ENCODE measurements at places on chromosomes 2 and 18. TPM values are rescaled to one million over a fixed set of nuclear protein-coding genes. Genes with fewer than 3 reads are reported as not detected.

SKOR2 gene
- not detected for total RNA-seq

IL36B gene
- not detected for total RNA-seq

SIGLEC15 gene
- 1.8 TPM for total RNA-seq

DNMT3A gene
- 18.0 TPM for total RNA-seq

CKAP2L gene
- total RNA-seq, result 1.3 TPM

NGEF gene
- total RNA-seq, result 5.7 TPM

Data from smooth muscle cell of the pulmonary artery (primary cell).